Endothelial cell of umbilical vein (primary cell): ENCODE measurements at places on chromosomes 16 and 17. TPM values are rescaled to one million over a fixed set of nuclear protein-coding genes. Genes with fewer than 3 reads are reported as not detected.

Gene GNGT2
- 3.7 and 3.8 TPM in 2 replicates for total RNA-seq

GRCh38 chr17:39069114-39069756 lies 82.2 kb downstream of the PLXDC1 start:
- no peak overlapping the region for H3K27ac ChIP-seq
- no peaks in the 10 kb centered on the region for H3K36me3 ChIP-seq
- peaks cover 9% of the 10 kb centered on the region for H3K27me3 ChIP-seq
- no peaks in the 10 kb centered on the region for H3K4me1 ChIP-seq
- DNase-seq = peak; percentile 19

DNA sequence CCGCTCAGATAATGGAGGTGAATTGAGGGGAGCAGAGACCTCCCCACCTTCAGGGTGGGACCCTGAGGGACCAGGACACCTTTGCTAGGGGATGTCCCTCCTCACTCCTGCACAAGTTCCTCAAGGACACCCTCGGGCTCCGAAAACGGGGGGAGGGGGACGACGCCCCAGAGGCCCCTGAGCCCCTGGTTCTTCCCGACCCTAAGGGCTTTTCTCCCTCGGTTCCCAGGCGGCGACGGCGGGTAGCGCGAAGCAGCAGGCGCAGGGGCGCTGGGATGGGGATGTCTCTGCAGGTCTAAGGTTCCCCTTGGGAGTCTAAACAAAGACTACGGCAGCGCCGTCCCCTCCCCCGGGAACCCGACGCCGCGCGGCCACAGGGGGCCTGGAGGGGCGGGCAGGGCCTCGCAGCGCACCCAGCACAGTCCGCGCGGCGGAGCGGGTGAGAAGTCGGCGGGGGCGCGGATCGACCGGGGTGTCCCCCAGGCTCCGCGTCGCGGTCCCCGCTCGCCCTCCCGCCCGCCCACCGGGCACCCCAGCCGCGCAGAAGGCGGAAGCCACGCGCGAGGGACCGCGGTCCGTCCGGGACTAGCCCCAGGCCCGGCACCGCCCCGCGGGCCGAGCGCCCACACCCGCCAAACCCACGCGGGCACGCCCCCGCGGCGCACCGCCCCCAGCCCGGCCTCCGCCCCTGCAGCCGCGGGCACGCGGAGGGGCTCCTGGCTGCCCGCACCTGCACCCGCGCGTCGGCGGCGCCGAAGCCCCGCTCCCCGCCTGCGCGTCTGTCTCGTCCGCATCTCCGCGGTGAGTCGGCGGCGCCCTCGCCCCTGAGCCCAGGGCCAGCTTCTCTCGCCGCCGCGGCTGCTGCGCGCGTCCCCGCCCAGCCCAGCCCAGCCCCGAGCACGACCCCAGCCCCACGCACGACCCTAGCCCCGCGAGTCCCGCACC lies 36.7 kb upstream of the NDRG4 start:
- peaks cover 2% of the 10 kb centered on the region for H3K27me3 ChIP-seq
- peak overlapping the region; percentile 55 for H3K4me3 ChIP-seq
- no peak for DNase-seq
- H3K36me3 ChIP-seq = no peaks in the 10 kb centered on the region
- no peak overlapping the region for H3K27ac ChIP-seq

- H3K36me3 ChIP-seq = no peaks in the 10 kb centered on the region
- no peaks in the 10 kb centered on the region for H3K4me1 ChIP-seq
- H3K27me3 ChIP-seq = no peaks in the 10 kb centered on the region
- no peak for DNase-seq
- H3K4me3 ChIP-seq = no peak overlapping the region
- peak overlapping the region; percentile 3 for H3K27ac ChIP-seq
Measured at GRCh38 chr16:89114159-89114981, 20.7 kb downstream of the ACSF3 start.

DNA sequence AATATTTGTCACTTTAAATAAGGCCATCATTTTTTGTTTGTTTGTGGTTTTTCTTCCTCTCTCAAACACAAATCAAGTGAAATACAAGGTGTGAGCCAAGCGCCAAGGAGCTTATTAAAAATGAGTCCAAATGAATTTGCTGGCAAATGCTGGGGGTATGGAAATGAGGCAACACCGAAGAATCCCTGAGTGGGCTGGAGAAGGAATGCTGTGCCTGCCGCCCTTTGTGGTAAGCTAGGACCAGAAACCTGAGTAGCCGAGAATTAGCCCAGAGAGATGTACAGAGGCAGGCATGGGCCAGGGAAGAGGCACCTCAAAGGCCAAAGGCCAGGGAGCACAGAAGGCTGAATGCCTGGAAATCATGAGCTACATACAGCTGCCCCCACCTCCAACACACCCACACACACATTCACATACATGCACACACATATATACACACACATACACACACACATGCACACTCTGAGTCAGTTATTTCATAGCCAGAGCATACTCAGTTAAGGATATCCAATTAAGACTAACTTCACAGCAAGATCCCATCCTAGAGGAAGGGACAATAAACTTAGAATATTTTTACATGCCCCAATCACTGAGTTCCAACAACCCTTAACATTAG lies 266.1 kb upstream of the DYNLRB2 start:
- no peak overlapping the region for H3K4me3 ChIP-seq
- no peaks in the 10 kb centered on the region for H3K36me3 ChIP-seq
- no peaks in the 10 kb centered on the region for H3K27me3 ChIP-seq
- DNase-seq = no peak
- no peaks in the 10 kb centered on the region for H3K4me1 ChIP-seq

DNA sequence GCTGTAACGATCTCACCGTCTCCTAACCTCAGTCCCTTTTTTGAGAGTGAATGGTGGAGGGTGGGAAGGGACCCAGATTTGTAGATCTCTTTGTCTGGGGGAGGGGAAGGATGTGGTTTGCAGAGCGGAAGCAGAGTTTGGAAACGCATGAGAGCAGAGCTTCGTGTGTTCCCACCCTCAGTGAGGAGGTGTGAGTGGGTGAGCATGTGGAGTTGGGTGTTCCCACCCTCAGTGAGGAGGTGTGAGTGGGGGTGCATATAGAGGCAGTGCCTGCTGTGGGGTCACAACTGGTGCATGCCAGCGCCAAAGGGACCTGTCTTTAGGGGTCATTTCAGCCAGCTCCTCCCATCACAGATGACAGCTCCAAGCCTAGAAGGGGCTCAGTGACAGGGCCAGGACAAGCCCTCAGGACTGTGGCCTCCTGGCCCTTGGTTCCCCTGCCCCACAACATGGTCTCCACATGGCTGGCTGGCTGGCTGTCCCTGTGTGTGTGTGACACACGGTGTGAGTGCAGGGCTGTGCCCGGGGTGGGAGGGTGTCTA lies 1.8 kb upstream of the CISD3 start:
- no peaks in the 10 kb centered on the region for H3K36me3 ChIP-seq
- H3K27ac ChIP-seq = no peak overlapping the region
- DNase-seq = no peak
- H3K4me3 ChIP-seq = no peak overlapping the region
- peaks cover 30% of the 10 kb centered on the region for H3K4me1 ChIP-seq
- no peaks in the 10 kb centered on the region for H3K27me3 ChIP-seq

DNA sequence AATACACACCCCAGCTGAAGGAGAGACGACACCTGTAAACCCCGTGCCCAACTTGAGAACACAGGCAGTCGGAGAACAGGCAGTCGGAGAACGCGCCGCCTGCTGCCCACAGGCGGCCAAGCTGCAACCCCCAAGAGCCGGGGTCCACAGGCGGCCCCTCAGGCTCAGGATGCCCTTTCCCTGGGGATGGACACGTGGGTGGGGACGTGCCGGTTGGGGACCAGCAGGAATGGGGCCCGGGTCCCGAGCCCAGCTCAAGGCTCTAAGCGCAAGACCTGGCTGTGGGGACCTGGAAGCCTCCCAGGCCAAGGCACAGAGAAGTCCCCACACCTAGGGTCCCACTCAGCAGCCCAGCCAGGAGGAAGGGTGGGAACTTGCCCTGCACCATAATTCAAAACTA lies 79.5 kb upstream of the GNG13 start:
- no peaks in the 10 kb centered on the region for H3K36me3 ChIP-seq
- H3K4me3 ChIP-seq = no peak overlapping the region
- DNase-seq = no peak
- H3K4me1 ChIP-seq = no peaks in the 10 kb centered on the region

Gene NPIPA3
- 1.4 and 3.0 TPM in 2 replicates for total RNA-seq

Gene CAPNS2
- 3.2 and 3.5 TPM in 2 replicates for total RNA-seq

DNA sequence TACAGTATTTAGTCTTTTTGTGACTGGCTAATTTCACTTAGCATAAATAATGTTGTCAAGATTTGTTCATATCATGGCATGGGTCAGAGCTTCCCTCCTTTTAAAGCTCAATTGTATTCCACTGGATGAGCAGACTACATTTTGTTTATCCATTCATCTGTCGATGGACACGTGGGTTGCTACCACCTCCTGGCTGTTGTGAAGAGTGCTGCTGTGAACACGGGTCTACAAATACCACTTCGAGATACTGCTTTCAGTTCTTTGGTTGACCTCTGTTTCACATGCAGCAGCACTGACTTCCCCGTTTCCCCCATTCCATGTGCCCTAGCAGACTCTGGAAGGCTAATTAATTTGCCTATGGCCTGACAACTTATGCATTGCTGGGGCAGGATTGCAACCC lies 285.4 kb downstream of the SHISA9 start:
- no peaks in the 10 kb centered on the region for H3K27me3 ChIP-seq
- no peak overlapping the region for H3K27ac ChIP-seq
- H3K4me1 ChIP-seq = no peaks in the 10 kb centered on the region
- DNase-seq = no peak
- H3K36me3 ChIP-seq = no peaks in the 10 kb centered on the region
- no peak overlapping the region for H3K4me3 ChIP-seq

Gene NPB
- 0.42 TPM in 1 of 2 replicates, not detected in the other for total RNA-seq

- no peak overlapping the region for H3K27ac ChIP-seq
- peaks cover 3% of the 10 kb centered on the region for H3K36me3 ChIP-seq
- no peaks in the 10 kb centered on the region for H3K4me1 ChIP-seq
- no peak overlapping the region for H3K4me3 ChIP-seq
- no peaks in the 10 kb centered on the region for H3K27me3 ChIP-seq
- peak; percentile 32 for DNase-seq
Measured at GRCh38 chr17:57114085-57114673, 29.1 kb downstream of the AKAP1 start.

GRCh38 chr17:71371809-71372208 lies 749.0 kb upstream of the SOX9 start:
- H3K27me3 ChIP-seq = no peaks in the 10 kb centered on the region
- no peaks in the 10 kb centered on the region for H3K4me1 ChIP-seq
- no peaks in the 10 kb centered on the region for H3K36me3 ChIP-seq
- no peak for DNase-seq

DNA sequence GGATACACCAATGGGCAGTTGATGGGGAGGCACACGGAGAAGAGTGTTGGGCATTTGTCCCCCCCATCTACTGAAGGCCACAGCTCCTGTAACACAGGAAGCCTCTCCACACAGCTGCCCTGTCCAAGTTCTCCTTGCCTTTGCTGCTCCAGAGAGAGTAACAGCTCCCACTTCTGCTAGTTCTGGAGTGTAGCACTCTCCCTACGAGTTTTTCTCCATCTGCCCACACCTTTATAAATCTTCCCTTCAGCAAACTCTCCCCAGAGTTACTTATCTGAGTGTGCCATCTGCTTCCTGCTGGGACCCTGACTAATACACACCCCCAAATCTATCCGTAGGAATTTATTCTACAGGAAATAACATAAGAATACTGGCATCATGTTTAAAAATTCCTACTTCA lies 42.6 kb upstream of the ERN1 start:
- H3K4me3 ChIP-seq = no peak overlapping the region
- H3K36me3 ChIP-seq = peaks cover 4% of the 10 kb centered on the region
- H3K27me3 ChIP-seq = no peaks in the 10 kb centered on the region
- peak; percentile 94 for DNase-seq
- peak overlapping the region; percentile 84 for H3K27ac ChIP-seq
- H3K4me1 ChIP-seq = peaks cover 37% of the 10 kb centered on the region

Gene C17orf67
- 5.6 and 5.8 TPM in 2 replicates for total RNA-seq

DNA sequence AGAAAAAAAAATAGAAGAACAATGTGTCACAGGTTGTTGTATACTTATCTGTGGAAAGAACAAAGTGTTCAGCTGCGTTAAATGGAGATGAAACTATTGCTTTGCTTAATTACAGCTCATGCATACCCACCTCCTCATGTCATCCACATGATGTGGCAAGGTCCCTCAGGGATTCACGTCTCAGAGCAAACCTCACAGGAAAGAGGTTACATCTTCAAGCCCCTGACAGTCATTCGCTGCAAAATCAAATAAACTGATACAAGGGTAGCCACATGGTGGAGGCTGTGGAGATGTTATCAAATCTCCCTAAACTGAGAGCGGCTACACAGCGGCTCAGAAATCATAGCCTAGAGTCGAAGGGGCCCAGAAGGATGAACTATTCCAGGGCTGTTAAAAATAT lies 21.1 kb downstream of the GINS3 start:
- no peaks in the 10 kb centered on the region for H3K27me3 ChIP-seq
- no peak for DNase-seq
- H3K27ac ChIP-seq = no peak overlapping the region

Gene FHOD1
- total RNA-seq = 104 and 124 TPM in 2 replicates

- H3K27me3 ChIP-seq = no peaks in the 10 kb centered on the region
- no peak overlapping the region for H3K27ac ChIP-seq
- DNase-seq = no peak
- no peak overlapping the region for H3K4me3 ChIP-seq
- H3K36me3 ChIP-seq = no peaks in the 10 kb centered on the region
Measured at GRCh38 chr16:51629576-51629975, 478.5 kb upstream of the SALL1 start.

GRCh38 chr16:67594256-67594915 lies 32.1 kb downstream of the CTCF start:
- H3K27ac ChIP-seq = no peak overlapping the region
- no peak for DNase-seq
- peaks cover 7% of the 10 kb centered on the region for H3K4me1 ChIP-seq
- no peak overlapping the region for H3K4me3 ChIP-seq
- no peaks in the 10 kb centered on the region for H3K36me3 ChIP-seq

DNA sequence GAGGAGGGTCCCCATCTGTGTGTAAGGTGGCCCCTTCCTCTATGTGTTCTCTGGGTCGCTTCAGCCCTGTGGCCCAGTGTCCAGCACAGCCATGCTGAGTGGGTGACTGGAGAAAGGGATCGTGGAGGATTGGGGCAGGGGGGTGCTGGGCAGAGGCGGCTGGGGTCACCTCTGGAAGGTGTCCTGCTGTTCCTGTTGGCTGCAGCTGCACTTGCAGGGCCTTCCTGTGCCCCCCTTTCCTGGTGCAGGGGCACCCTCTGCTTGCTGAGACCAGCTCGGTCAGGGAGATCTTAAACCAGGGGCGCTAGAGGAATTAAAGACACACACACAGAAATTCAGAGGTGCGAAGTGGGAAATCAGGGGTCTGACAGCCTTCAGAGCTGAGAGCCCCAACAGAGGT lies 11.1 kb downstream of the IL32 start:
- H3K4me3 ChIP-seq = no peak overlapping the region
- H3K4me1 ChIP-seq = no peaks in the 10 kb centered on the region
- no peaks in the 10 kb centered on the region for H3K36me3 ChIP-seq
- DNase-seq = no peak

Gene TPSD1
- not detected in 2 replicates for total RNA-seq

Gene TBX2
- not detected in 2 replicates for total RNA-seq
